Breast epithelium (tissue), 4 donors: ENCODE measurements at places on chromosomes 12 and 14.

DNA sequence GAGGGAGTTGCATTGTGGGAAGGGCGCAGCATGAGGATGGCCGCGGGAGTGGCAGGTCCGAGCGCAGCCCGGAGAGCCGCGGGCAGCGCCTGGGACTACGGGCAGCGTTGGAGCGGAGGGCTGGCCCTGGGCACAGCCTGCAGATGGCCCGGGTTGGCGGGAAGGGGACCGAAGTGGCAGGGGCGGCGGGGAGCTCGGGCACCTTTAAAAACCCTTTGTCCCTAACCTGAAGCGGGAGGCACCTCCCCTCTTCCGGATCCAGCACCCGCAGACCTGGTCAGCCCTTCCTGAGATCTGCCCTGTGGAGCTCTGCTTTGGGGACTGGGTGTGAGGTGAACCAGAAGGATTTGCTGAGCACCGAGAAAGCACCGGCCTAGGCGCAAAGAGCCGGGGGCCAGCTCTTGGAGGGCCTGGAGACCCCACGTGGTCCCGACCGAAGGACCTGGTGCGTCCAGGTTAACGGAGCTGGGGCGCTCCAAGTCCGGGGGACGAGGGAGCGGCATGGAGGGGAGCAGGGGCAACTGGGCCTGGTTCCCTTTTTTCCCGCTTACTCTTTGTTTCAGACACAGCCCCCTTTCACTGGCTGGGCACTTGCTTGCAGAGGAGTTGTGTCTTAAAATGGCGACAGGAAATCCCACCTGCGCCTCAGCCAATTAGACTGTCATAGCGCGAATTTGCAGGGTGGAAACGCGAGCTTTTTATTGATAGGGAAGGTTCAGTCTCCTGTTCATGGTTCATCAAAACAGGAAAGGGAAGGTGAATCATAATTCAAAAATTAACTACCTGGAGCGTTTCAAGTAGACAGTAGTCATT is 792 bp upstream of the SLC38A1 start:
- peak; percentile 20 for DNase-seq

- DNase-seq, result no peak
These were observed 82.8 kb downstream of the CRACR2A start for GRCh38 chr12:3670083-3670620.

- no peak for DNase-seq
These were observed 10.8 kb downstream of the PITPNM2 start for GRCh38 chr12:123139926-123140675.

GRCh38 chr12:9724023-9724422 is 8.9 kb downstream of the CLECL1 start:
- no peak for DNase-seq

DNA sequence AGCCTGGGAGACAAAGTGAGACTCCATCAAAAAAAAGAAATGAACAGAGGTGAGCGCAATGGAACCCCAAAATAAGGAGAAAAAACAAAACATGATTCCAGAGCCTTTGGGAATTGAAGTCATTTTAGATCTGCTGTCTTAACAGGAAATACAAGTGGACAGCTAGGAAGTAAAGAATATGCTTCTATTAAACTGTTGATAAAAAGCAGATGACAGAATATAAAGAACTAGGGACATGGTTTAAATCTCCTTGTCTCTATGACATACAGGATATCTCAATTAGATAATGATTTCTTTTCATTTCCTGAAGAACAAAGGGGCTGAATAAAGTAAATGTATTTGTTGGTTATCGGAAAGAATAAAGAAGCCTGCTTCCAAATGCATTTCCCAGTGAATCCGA is 49.3 kb upstream of the ETV6 start:
- no peak for DNase-seq

GRCh38 chr14:78356391-78356790 is 186.2 kb downstream of the NRXN3 start:
- no peak for DNase-seq

GRCh38 chr14:67487937-67488893 is at the start of gene TMEM229B:
TSS of gene TMEM229B (minus strand) at chr14:67488721. CDS start at chr14:67473923, 14,798 bp downstream.
- DNase-seq, result no peak

DNA sequence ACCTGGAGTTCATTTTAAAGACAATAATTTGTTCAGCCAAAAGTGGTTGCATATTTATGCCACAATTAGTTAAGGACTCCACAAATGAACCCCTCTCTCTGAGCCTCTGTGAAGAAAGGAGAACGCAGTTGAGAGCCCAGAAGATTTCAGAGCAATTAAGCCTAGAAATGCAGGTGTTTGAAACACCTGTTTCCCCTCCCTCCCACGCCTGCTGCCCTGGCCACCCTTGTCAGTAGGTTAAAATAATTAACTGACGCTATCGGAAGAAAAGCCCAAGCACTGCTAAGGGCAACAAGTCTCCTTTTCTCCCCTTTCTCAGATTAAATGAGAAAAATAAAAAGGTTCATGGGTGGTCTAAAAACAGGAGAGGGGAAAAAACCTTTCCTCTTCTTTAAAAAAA is 99.2 kb downstream of the PPM1A start:
- no peak for DNase-seq

DNA sequence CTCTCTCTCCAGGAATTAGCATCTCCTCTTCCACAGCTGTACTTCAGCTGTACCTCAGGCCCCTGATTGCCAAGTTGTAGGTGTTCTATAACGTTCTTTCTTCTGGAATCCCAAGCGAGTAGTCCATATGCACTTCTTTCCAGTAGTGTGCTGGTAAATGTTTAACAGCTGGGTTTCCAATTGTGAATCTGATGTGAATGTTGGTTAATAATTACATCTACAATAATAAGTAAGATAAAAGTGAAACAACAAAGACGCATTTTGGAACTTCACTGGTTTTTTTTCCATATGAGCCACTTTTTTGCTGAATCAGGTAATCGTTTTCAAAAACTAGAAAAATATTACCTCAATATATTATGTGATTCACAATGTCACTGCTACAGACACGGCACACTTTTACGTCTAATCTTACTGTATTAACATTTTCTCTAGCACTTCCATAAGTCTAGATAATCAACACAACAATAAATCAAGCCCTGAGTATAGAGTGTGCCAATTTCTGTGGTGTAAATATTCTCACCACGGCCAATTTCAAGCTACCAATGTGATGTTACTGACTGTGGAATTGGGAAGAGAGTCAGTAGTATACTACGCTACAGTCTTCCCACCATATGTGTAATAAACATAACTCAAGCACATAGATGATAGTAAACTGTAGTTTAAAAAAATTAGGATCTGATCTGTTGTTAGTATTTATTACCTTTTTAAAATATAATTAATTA is 113.0 kb downstream of the ZFP36L1 start:
- no peak for DNase-seq

DNA sequence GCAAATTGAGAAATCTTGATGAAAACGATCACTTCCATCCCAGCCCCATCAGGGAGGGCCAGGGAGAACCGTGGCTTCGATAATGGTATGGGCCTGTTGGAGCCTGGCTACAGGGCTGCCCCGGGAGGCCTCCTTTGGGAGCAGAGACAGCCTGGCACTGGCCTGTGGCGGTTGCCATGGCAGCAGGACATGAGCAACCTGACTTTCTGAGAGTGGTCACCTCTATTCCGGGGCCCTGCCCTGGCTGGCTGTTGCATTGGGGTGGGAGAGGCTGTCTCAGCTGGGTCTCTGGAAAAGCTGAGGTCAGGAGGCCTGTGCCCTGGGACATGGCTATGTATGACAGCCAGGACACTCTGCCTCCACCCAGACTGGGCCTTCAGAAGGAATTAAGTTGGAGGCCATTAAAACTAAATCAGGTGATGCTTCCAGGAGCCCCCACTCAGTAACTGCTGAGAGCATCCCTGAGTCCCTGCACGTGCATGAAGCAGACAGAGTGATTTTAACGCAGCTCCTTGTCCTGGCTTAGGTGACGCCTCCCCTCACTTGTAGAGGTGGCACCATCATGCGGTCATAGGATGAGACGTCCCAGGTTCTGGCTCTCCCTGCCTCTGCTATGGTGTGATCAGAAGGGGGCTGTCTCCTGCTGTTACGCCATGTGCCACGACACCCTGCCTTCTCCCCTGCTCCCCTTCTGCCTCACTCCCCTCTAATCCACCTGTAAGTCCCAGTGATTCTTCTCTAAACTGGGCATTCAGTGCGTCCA is 126.3 kb downstream of the SLC25A47 start:
- no peak for DNase-seq

DNA sequence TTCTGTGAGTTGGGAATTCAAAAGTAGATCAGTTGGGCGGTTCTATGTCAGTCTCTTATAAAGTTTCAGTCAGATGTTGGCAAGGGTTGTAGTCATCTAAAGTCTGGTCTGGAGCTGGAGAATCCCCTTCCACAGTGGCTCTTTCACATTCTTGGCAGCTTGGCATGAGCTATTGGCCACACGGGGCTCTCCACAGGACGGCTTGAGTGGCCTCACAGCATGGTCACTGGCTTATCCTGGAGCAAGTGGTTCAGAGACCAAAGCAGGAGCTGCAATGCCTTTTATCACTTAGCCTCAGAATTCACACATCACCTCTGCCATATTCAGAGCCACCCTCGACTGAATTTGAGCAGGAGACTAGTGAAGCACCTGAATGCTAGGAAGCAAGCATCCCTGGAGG is 7.1 kb upstream of the KICS2 start:
- DNase-seq, result no peak

DNA sequence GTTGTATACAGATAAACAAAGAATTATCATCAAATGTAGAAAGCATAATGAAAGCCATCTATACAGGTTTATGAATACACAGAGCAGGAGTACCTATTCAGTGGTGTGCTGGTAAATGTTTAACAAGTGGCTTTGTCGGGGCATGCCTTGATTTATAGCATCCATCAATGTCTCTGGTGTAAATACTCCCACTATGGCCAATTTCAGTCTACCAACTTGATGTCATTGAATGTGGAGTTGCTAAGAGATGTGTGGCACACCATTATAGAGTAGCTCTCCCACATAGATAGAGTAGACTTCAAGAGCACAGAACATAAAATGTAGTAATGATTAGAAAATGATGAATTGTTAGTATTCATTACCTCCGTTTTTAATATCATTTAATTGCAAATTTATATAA is 9.3 kb downstream of the GRIP1 start:
- DNase-seq, result no peak

- no peak for DNase-seq
These were observed 18.6 kb downstream of the PSMC1 start for GRCh38 chr14:90274808-90275457.

- DNase-seq, result no peak
These were observed 10.7 kb downstream of the DHRS2 start for GRCh38 chr14:23646648-23647549.

GRCh38 chr12:24198070-24198469 is 248.6 kb upstream of the SOX5 start:
- DNase-seq, result no peak

GRCh38 chr14:74065746-74066575 is 18.3 kb downstream of the ALDH6A1 start:
- DNase-seq, result no peak

- DNase-seq, result no peak
These were observed 88.3 kb downstream of the GTF2A1 start for GRCh38 chr14:81132468-81132867.

DNA sequence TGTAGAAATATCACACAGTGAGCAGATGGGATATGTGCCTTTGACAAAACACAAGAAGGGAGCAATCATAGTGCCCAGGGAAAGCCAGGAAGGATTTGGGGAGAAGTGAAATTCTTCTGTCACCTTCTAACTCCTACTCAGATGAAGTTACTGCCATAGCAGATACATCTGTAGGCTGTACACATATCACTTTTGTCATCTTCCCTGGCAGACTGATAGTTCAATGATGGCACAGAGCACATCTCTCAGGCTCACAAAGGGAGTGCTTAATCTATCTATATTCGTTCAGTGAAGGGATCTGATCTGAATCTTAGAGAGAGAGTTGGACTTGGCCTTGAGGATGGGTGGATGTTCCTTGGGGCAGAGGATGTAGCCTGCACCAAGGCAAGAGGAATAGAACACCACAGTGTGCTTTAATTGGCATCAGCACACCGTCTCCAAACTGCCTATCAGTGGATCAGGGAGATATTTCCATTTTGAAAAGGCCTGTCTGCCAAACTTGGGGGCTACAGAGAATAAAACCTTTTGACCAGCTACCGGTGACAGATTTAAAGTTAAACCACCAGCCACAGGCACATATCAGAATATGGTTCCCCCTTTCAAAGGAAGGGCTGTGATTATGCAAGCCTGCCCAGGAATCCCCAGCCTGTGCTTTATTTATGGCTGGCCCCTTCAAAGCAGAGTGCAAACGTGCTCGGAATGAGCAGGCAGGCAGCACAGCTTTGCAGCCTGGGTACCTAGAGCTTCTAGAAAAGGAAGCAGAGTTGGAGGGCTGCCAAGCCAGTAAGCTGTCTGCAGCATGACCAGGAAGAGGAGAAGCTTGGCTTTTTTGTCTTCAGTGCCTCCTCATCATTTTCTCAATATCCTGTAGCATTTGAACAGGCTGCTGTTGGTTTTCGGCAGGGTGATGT is 165.5 kb upstream of the DYRK2 start:
- DNase-seq, result no peak

- DNase-seq, result no peak
These were observed at the start of gene GALNT9 for GRCh38 chr12:132329036-132329719. TSS of gene GALNT9 (minus strand) at chr12:132329589. CDS start at chr12:132329203, 386 bp downstream.

DNA sequence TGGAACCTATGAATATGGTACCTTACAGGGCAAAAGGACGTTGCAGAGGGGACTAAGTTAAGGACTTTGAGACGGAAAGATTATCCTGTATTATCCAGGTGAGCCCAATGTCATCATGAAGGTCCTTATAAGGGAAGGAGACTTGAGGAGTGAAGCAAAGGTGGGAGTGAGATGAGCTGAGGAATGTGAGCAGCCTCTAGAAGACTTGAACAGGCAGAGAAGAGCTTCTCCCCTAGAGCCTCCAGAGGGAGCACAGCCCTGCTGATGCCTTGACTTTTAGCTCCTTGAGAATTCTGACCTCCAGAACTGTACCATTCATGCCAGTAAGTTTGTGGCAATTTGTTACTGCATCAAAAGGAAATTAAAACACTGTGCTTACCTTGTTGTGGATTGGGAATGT is 41.8 kb upstream of the DCD start:
- no peak for DNase-seq

- DNase-seq, result no peak
These were observed 356.2 kb downstream of the TMEM121 start for GRCh38 chr14:105882626-105883025.

DNA sequence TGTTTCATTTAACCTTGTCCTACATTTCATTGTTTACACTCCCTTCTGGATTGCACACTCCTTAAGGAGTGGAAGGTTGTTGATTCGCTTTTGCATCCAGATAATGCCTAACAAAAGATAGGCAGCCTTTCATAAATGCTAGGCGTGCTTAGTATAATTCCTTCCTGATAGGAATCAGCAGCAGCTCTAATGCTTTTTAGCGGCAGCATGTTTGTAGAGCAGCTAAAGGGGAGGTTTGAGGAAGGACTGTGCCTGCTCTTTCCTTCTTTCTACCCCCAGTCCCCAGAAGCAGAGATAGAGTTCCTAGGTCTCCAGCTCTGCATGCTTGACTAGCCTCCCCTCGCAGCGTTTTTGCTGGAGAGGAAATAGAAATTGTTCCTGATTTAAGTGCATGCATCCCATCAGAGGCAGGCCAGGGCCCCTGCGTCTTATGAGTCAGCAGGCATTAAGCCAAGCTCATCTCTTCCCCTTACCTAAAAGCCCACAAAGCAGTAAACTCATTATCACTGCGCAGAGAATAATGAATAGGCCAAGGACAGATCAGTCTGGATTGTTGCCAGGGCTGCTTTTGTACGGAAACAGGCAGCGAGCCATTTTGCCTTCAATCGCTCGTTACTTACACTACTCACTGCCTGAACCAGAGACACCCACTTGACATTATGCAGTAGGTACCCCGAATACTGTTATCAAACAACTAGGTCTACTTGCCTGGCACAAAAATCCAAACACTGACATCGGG is 14.0 kb upstream of the TBPL2 start:
- no peak for DNase-seq
